ENCODE measurements at places on chromosomes 6 and 20. TPM values are rescaled to one million over a fixed set of nuclear protein-coding genes. Genes with fewer than 3 reads are reported as not detected.

GRCh38 chr6:170007468-170008293, 256.3 kb downstream of the ERMARD start:
- DNase-seq, result no peak
- H3K27me3 ChIP-seq, result no peaks in the 10 kb centered on the region
- H3K4me3 ChIP-seq, result no peak overlapping the region
- peaks cover 10% of the 10 kb centered on the region for H3K4me1 ChIP-seq

The ADAT2 gene
- 13.0 TPM for total RNA-seq

- H3K27me3 ChIP-seq, result no peaks in the 10 kb centered on the region
- H3K4me3 ChIP-seq, result no peak overlapping the region
- no peaks in the 10 kb centered on the region for H3K36me3 ChIP-seq
These were observed 13.4 kb upstream of the CSNK2A1 start for GRCh38 chr20:556984-557383.

DNA sequence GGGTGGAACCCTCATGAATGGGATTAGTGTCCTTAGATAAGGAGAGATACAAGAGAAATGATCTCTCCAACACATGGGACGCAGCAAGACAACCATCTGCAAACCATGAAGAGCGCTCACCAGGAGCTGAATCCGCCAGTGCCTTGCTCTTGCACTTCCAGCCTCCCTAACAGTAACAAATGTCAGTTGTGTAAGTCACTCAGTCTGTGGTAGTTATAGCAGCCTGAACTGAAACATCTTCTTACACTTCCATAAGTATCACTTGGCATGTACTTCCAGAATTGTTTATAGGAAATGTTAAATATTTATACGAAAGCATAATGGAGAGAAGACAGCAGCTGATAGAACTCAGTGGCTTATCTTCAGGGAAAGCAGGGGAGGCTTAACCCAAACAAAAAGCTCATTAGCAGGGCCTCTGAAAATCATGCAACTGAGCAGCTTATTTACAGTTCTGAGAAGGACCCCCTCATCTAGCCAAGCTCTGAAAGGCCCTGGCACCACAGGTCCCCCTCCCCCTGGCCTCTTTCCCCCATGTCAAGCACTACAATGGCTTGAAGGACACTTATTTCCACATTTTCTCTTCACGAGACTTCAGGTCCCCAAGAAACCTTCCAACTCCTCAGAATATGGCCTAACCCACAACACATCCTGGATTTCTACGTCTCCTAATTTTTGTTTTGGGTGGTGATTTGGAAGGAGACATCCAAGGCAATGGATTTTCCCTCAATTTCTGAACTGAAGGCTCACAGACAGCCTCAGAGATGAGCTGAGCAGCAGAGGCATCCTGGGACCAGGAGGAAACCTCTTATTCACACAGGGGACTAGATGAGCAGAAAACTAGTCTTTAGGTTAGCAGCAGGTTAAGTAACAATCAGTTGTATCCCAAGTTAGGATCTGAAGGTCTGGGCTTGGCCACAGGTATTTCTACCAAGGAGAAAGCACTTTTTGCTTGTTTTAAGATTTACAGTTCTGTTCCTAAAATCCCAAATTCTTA, 49.1 kb downstream of the GCLC start:
- peaks cover 2% of the 10 kb centered on the region for H3K36me3 ChIP-seq
- H3K27ac ChIP-seq, result no peak overlapping the region
- H3K4me1 ChIP-seq, result peaks cover 10% of the 10 kb centered on the region
- H3K27me3 ChIP-seq, result no peaks in the 10 kb centered on the region

- H3K27me3 ChIP-seq, result no peaks in the 10 kb centered on the region
- peak; percentile 83 for DNase-seq
- H3K4me3 ChIP-seq, result peak overlapping the region; percentile 42
- no peak overlapping the region for H3K27ac ChIP-seq
- peaks cover 19% of the 10 kb centered on the region for H3K4me1 ChIP-seq
These were observed 154.9 kb downstream of the OR2B2 start for GRCh38 chr6:27757307-27757706.

The KHDC1L gene
- not detected for total RNA-seq

DNA sequence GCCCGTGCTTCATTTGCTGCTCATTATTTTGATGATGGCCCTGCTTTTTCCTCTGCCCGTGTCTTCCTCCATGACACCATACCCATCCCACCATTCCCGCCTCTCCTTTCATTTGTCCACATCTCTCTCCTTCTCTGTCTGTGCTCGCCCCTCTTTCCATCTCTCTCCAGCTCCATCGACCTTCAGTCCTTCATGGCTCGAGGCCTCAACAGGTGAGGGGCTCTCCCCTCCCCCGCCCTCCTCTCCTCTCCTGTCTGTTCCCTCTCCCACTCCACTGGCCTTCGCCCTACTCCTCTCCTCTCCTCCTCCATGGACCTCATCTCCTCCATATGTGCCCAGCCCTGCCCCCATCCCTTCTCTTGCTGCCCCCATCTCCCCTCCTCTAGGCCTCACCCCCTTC, 12.1 kb upstream of the ZBTB9 start:
- peaks cover 85% of the 10 kb centered on the region for H3K36me3 ChIP-seq
- H3K27me3 ChIP-seq, result no peaks in the 10 kb centered on the region
- H3K4me1 ChIP-seq, result peaks cover 24% of the 10 kb centered on the region
- no peak overlapping the region for H3K4me3 ChIP-seq
- no peak overlapping the region for H3K27ac ChIP-seq
- no peak for DNase-seq
